Caki2 (cell line): ENCODE measurements at places on chromosomes 13 and 19.

DNA sequence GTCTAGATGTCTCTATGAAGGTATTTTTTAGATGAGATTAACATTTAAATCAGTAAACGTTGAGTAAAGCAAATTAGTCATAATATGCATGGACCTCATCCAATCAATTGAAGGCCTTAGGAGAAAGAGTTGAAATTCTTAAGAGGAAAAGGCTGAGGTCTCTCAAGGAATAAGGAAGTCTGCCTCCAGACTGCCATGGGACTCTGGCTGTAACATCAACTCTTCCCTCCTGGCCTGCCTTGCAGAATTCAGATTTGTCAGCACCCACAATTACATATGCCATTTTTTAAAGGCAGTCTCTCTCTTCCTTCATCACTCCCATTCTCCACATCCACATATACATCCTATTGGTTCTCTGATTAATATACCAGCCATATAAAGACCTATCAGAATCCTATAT lies 28.8 kb upstream of the INTS6 start:
- DNase-seq, result no peak

GRCh38 chr19:56091066-56091490 lies 30.0 kb downstream of the ZNF787 start:
- peak; percentile 70 for DNase-seq

- DNase-seq, result no peak
Observed at GRCh38 chr19:14804765-14805164, 26.4 kb upstream of the ADGRE2 start.

DNA sequence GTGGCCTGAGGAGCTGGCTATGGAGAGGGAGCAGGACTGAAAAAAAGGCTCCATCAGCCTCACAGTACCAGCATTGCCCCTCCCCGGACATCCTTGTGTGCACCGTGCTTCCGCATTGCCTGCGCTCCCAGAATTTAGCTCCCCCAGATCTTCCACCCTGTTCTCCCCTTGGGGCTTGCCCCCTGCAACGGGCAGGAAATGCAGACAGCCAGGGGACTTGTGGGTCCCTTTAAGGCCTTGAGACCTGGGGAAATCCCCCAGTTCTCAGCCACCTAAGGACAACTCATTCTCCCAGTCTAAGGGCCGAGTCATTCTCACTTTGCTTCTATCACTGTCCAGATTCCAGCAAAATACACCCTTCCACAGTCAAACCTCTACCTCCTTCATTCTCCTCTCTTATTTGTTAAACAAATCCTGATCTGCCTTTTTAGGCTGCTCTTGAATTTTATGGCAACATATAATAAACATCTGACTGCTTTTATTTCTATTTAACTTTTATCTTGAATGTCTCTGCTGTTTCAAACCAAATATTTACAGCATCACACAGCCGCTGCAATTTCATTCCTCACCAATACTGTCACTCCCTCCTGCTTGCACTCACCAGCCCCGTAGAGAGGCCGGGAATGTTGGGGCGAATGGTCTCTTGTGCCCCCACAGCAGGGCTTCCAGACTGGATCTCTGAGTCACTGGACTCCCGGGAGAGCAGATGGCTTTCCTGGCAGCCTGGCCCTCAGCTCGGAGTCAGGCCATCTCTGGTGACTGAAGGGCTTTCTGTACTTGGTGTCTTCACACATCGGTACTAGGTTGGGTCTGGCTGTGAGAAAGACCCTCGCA lies 221.9 kb downstream of the TSHZ3 start:
- peak; percentile 28 for DNase-seq

- no peak for DNase-seq
Observed at GRCh38 chr13:31442571-31442970, 242.8 kb downstream of the B3GLCT start.

GRCh38 chr13:33205804-33206221 lies 79.7 kb downstream of the STARD13 start:
- DNase-seq, result no peak

DNA sequence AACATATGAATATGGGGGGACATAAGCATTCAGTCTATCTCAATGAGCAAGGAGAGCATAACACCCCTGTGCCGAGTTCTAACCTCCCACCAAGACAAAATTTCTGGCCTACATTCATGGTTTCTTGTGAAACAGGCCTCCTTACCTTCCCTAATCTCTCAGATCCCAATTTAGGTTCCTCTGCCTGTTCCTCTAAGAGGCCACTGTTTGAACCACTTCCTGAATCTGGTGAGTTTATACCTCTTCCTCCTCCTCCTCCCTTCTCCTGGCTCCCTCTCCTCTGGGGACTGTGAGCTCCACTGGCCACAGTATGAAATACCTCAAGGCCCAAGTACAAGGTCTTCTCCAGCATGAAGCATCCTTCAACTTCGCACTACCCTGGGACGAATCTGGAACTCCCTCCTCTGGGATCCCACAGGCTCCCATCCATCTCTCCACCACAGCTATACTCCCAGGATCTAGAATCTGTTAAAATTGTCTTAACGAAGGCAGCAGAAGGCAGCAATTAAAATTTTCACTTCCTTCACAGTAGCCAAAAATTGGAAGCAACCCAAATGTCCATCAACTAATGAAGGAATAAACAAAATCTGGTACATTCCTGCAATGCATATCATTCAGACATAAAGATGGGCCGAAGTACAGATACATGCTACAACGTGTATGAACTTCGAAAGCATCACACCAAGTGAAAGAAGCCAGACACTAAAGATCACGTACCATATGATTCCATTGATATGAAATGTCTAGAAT lies 7.8 kb upstream of the SIGLECL1 start:
- DNase-seq, result no peak

GRCh38 chr19:41939861-41940730 lies 11.8 kb upstream of the ERFL start:
- no peak for DNase-seq

GRCh38 chr13:101919541-101920181 lies 467.2 kb downstream of the ITGBL1 start:
- DNase-seq, result no peak

GRCh38 chr13:110416131-110417025 lies 109.3 kb downstream of the COL4A2 start:
- no peak for DNase-seq

DNA sequence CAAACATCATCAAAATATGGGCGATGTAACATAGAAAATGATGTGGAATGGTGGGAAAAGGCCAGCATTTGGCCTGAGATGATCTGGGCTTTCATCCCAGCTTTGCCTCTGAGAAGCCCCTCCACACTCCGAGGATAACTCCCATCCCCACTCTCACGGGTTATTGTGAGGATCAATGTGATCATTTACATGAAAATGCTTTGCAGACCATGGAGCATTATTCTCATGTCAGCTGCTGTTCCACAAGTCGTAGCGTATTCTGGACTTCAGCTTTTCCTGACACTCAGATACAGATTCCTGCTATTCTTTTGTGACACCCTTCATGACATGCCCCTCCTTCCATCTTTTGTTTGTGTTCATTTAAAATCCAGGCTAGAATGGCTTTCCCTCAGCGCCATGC lies 86.5 kb downstream of the NUFIP1 start:
- no peak for DNase-seq

- DNase-seq, result peak; percentile 25
Observed at GRCh38 chr13:33918199-33918932, 100.4 kb downstream of the RFC3 start.

DNA sequence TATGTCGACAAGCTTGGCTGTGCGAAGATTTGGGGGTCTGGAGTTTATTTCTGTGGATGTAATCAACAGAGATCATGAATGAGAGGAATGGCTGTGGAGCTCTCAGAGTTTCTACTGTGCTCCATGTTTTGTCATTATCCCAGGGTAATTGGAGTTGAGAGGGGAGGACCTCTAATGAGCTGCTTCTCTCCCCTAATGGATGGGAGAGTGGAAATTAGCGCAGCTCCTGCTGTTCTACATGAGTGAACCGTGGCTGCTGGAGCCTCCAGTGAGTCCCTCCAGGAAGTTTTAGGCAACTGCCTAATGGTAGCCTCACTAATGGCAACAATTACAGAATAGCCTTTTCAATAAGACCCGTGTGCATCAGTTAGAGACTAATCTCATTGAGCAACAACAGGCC lies 31.3 kb upstream of the FGF9 start:
- DNase-seq, result no peak

DNA sequence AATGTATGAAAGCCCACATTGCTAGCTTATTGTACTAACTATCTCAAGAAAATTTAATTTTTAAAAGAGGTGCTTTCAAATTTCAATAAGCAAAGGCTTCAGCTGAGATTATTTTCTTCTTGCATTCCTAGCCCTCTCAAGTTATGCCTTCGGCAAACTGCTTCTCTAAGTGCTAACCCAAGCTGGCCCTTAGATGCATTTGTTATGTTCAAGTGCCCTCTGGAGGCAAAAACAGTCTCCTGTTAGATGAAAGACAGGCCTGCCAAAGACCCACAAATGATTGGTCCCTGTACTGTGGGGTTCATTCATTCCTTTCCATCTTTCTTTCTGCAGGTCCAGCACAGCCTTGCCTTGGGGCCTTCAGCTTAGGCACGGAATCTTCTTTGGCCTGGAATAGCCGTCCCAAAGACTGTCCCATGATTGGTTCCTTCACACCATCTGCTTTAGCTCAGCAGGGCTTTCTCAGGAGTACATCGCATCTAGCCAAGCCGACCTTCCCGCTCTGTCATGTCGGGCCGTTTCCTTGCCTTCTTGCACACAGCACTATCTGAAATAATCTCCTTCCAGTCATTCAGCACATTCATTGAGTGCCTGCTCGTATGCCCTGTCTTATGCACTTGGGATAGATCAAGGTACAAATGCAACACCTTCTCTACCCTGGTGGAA lies 26.4 kb upstream of the TPTE2 start:
- DNase-seq, result peak; percentile 36

- no peak for DNase-seq
Observed at GRCh38 chr13:81658598-81659370, 1317.9 kb upstream of the SPRY2 start.

DNA sequence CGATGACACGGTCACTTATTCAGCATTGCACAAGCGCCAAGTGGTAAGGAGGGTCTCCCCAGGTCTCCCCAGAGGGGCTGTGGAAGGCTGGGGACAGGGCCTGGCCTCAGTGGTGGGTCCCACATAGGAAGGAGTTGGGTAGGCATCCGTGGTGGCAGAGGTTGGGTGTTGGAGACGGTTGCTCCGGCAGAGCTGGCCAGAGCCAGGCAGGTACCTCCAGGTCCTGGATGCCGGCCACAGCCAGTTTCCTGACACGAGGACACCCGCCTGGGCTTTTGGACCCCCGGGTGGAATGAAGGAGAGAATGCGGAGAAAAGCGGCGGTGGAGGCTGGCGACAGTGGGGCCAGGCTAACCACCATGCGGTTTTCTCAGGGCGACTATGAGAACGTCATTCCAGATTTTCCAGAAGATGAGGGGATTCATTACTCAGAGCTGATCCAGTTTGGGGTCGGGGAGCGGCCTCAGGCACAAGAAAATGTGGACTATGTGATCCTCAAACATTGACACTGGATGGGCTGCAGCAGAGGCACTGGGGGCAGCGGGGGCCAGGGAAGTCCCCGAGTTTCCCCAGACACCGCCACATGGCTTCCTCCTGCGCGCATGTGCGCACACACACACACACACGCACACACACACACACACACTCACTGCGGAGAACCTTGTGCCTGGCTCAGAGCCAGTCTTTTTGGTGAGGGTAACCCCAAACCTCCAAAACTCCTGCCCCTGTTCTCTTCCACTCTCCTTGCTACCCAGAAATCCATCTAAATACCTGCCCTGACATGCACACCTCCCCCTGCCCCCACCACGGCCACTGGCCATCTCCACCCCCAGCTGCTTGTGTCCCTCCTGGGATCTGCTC lies 1.3 kb upstream of the FFAR1 start:
- DNase-seq, result no peak

DNA sequence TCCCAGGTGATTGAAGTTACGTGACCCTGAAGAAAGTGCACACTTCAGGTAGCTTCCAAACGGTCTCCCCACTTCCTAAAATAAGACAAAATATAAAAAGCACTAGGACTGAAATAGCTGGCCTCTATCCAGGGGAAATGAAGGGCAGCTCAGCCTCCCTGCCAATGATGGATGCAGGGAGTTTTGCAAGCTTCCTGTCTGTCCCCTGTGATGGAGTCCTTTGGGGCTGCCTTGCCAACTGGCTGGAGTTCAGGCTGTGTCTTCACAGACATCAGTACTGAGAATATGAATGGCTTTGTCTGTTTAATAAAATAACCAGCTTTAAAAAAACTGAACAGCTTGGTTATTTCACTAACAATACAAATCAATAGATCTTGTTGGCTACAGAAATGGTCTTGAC lies 101.4 kb upstream of the GPR12 start:
- no peak for DNase-seq

GRCh38 chr19:51621178-51621577 lies 9.0 kb downstream of the SIGLEC5 start:
- no peak for DNase-seq

GRCh38 chr19:1768248-1768647 lies 14.9 kb downstream of the ONECUT3 start:
- DNase-seq, result no peak

DNA sequence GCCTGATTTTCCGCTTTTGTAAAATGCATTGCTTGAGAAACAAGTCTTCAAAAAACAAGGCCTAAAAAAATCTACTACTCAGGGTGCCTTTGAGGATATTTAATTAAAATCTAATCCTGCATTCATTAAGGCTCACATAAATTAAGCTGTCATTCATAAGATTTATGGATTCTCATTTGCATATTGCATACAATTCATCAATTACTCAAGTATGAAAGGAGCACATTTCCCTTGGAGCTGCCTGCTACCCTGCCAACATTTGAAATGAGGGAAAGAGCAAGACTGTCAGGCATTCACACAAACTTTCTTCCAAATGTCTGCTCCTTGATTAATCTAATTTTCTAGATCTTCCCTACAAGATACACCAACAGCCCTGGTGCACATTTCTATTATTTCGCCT lies 140.0 kb downstream of the DACH1 start:
- no peak for DNase-seq

GRCh38 chr19:19049406-19049805 lies 14.4 kb upstream of the SLC25A42 start:
- DNase-seq, result no peak

DNA sequence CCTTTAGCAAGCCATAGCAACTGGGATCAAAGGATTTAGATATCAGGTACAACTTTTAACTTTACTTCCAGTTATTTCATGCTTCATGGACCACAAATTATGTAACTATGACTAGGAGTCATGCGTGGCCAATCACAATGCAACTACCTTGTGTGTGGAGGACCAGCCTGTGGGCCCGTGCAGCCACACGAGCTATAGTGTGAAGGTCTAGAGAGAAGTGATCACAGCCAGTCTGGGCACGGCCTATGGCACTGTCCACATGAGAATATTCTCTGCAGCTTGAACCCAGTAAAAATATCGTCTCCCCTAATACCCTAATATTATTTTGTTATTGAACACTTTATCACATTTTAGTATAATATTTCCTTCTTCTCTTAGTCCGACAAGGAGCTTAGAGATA lies 464.9 kb upstream of the MIR17HG start:
- DNase-seq, result no peak

GRCh38 chr13:105513448-105513847 lies 1022.0 kb downstream of the EFNB2 start:
- no peak for DNase-seq

- peak; percentile 79 for DNase-seq
Observed at GRCh38 chr13:27826379-27827353, 34.4 kb downstream of the GSX1 start.

GRCh38 chr13:114027046-114027715 lies 53.3 kb upstream of the C13orf46 start:
- DNase-seq, result no peak

GRCh38 chr13:108070925-108071324 lies 144.4 kb downstream of the LIG4 start:
- no peak for DNase-seq
